ENCODE measurements at places on chromosomes 2 and 18.

DNA sequence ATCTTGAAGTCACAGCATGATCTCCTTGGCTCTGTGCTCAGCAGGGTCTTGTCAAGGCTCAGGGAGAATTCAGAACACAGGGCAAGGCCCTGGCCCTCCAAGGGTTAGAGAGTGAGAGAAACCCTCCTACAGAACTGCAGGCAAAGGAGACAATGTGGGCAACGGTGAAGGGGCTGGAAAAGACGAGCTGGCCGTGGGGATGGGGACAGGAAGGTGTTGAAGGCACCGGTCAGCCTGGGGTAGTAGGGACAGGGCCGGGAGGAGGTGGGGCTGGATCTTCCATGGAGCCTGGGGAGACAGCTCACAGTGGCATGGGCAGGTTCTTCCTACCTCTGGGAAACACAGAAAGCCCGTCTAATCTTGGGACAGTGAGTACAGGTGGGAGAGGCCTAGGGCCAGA lies 92.2 kb upstream of the MCFD2 start:
- no peak for DNase-seq

- peak; percentile 82 for DNase-seq
Observed at GRCh38 chr2:162125138-162125537, 26.9 kb downstream of the GCG start.

DNA sequence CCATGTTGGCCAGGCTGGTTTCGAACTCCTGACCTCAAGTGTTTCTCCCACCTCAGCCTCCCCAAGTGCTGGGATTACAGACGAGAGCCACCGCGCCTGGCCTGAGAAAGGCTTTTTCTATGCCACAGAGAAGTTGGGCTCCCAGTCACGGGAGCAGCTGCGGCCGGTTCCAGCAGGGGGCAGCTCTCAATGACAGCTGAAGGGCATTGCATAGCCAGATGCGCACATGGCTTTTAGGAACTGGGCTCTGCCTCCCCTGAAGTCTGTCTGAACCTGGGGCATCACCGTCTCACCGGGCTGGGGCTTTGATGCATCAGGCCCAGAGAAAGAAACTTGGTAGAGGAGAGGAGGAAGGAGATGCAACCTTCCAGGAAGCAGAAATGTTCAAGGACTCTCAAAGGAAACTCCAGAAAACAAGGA lies 84.2 kb upstream of the LAPTM4A start:
- no peak for DNase-seq

GRCh38 chr2:9445089-9445488 lies 21.6 kb downstream of the CPSF3 start:
- DNase-seq: no peak

GRCh38 chr2:76154981-76155380 lies 444.3 kb upstream of the GCFC2 start:
- DNase-seq: no peak

DNA sequence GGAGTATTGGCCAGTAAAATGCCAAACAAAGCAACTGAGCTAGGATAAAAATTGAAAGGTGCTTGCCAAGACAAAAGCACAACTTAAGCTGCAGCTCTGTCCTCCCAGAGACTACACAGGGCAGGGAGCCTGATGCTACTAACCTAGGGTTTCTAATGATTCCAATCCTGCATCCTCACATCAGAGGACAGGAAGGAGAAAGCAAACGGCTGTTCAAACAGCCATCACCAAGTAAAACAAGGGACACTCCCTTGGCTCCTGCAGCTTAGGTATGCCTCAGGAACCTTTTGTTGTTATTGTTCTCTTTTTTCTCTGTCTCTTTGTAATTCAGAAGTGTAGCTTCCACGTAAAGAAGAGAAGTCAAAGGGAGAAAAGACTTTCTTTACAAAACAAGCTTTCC lies 99.5 kb downstream of the TCF4 start:
- DNase-seq: no peak

DNA sequence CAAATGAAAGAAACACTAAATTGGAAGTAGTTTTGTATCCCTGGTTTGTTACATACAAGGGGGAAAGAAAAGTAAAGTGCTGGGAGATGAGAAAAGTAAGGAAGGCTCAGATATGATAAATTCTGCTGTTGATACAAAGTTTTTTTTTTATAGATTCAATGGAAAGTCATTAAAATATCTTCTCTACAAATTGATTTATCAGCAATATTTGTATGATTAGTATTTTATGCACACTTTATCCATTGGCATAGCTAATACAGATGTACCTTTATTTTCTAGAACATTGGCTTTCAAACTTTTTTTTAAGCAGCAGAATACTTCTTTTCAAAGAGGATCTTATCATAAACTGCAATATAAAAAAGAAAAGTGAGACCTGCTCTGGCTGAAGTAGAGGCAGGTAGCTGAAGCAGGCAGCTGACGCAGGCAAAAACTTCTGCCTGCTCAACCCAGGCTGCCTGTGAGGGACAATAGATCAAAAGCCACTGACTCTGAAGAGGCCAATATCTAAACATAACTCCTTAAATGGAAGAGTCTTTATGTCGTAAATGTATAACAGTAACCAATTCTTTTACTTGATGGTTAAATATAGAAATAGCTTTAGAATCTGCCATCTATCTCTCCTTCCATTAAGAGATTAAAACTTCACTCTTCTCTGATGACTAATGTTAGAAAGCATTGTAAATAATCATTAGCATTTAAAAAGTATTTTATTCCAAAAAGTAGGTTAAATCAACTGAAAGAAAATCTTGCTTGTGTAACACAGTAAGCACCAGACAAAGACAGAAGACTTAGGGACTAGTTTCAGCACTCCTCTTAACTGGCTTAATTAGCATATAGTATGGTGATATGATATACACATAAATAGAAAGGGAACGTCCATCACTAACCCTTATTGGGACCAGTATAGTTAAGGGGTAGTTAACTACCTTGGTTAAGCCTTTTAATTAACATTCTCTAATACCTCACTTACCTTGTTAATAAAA lies 174.2 kb downstream of the SLC39A10 start:
- no peak for DNase-seq

DNA sequence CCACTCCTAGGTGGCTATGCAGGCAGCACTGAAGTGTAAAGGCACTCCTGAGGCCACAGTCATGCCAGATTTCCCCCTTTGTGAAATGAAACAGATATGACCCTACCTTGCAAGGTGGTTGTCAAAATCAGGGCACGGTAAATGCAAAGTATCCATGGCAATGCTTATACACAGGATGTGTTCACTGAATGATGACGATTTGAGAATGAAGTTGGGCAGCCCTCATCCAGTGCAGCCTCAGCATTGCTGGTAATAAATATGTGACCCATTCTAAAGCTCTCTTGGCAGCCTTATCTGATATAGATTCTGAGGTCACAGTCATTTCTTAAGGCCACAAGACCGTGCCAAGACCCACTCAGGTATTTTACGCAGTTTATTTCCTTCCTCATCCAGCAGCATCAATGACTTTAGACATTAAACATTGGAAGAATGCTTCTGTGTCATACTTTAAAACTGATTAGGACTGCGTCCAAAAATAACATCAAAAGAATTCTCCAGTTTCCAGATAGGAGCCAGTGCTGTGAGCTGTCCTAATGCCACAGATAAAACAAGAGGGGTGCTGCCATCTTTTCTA lies 125.5 kb upstream of the SERTAD2 start:
- peak; percentile 97 for DNase-seq

DNA sequence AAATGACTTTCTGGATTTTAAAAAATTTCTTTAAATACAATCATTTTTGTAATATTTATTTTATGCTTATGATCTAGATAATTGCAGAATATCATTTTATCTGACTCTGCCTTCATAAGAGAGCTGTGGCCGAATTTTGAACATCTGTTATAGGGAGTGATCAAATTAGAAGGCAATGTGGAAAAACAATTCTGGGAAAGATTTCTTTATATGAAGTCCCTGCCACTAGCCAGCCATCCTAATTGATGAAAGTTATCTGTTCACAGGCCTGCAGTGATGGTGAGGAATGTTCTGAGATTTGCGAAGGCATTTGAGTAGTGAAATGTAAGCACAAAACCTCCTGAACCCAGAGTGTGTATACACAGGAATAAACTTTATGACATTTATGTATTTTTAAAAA lies 79.5 kb downstream of the ITGA4 start:
- DNase-seq: no peak

- DNase-seq: no peak
Observed at GRCh38 chr2:220466251-220466691, 838.8 kb downstream of the SLC4A3 start.

DNA sequence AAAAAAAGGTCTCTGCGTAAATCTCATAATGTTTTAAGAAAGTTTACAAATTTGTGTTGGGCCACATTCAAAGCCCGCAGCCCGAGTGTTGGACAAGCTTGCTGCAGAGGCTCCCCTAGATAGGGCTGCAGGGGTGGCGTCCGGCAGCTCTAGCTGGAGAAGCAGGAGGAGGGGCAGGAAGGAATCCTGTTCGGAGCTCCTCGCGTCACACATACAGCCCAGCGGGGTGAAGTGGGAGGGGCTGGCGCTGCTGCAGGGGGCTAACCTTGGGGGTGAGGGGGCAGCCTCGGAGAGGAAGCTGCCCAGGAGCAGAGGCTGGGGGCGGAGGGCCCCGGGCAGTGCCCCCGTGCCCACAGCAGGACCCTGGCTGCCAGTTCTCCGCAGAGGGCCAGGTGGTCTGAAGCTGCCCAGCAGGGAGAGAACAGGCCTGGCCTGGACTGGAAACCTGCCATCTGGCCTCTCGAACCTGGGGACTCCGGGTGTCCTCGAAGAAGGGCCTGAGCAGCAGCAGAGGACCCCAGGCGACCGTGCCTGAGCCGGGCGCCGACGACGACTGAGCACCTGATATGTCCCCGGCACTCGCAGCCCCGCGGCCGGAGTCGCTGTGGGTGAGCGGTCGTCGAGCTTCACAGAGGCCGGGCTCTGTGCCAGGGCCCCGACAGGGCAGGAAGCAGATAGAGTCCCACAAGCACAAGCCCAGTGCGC lies 2.6 kb upstream of the GPR35 start:
- DNase-seq: no peak

DNA sequence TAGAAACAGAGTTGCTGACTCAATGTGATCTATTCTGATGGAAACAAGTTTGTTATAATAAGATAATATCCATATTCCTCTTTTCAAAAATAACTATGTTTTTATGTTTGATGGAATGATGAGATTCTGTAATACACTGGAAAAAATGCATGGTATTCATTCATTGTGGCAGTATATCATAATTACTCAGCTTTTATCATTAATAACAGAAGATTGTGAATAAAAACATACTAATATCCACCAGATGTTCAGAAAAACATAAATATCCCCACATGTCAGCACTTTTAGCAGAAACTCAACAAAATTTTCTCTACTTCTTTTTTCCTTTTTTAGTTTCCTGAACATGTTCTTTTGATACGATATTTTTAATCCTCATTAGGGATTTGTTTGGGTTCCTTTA lies 130.9 kb upstream of the CAVIN2 start:
- DNase-seq: no peak

DNA sequence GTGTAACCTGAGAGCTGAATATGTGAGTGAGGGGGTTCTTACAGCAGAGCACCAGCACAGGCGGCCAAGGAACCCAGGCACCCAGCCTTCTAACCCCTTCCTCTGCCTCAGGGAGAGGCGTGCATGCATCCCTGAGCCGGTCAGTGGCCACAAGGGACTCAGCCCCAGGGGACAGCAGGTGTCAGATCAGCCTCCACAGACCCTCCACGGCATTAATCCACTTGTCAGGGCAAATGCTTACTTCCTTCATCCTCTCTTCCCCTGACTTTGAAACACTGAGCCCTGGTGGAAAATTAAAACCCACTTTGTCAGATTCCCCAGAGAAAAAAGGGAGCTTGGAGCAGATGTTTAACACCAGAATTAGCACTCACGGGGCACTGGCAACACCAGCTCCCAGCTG lies 60.5 kb upstream of the SMAD2 start:
- DNase-seq: no peak

DNA sequence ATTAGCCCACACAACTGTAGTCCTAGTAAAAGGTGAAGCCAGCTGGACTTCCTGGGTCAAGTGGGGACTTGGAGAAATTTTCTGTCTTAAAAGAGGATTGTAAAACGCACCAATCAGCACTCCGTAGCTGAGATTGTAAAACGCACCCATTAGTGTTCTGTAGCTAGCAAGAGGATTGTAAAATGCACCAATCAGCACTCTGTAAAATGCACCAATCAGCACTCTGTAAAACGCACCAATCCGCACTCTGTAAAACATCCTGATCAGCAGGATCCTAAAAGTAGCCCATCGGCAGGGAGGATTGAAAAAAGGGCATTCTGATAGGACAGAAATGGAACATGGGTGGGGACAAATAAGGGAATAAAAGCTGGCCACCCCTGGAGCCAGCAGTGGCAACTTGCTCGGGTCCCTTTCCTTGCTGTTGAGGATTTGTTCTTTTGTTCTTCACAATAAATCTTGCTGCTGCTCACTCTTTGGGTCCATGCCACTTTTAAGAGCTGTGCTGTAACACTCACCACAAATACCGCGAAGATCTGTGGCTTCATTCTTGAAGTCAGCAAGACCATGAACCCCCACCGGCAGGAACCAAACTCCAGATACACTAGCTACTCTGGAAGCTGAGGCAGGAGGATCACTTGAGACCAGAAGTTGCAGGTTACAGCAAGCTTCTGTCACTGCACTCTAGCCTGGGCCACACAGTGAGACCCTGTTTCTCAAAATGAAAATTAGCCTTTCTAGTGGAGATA lies 102.6 kb downstream of the HS6ST1 start:
- DNase-seq: no peak

- no peak for DNase-seq
Observed at GRCh38 chr2:238116298-238117198, 16.4 kb downstream of the ESPNL start.

DNA sequence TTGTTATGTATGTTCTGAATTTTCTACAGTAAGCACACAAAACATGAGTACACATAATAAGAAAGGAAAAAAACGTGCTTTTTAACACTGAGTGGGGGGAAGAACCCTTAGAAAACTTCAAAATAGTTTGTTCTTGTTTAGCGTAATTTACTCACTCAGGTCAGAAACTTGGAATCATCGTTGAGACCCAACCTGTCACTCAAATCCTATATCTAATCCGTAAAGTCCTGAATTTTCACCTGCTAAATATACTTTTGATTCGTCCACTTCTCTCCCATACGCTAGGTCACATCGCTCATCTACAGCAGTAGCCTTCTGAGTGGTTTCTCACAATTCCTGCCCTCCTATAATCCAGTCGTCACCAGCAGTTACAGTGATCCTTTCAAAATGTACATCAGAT lies 767 bp downstream of the TPRKB start:
- no peak for DNase-seq
